ENCODE measurements at places on chromosomes 5 and 9.
A peak's percentile ranks its signal among the peaks of the same experiment; 100 is the strongest.

GRCh38 chr9:78782234-78782633 lies 485.3 kb downstream of the PSAT1 start:
- no peak for DNase-seq

GRCh38 chr5:37495668-37496347 lies 116.7 kb downstream of the WDR70 start:
- DNase-seq, result peak; percentile 74

GRCh38 chr5:4196744-4197143 lies 601.1 kb downstream of the IRX1 start:
- no peak for DNase-seq

GRCh38 chr9:105656131-105656921 lies 5.9 kb upstream of the TAL2 start:
- DNase-seq, result no peak

- DNase-seq, result no peak
These were observed 62.7 kb upstream of the UNC5A start for GRCh38 chr5:176747670-176748072.

- DNase-seq, result peak; percentile 25
These were observed 48.7 kb upstream of the ZNF366 start for GRCh38 chr5:72555871-72556270.

- DNase-seq, result no peak
These were observed 30.6 kb upstream of the SEMA4D start for GRCh38 chr9:89528540-89528939.

DNA sequence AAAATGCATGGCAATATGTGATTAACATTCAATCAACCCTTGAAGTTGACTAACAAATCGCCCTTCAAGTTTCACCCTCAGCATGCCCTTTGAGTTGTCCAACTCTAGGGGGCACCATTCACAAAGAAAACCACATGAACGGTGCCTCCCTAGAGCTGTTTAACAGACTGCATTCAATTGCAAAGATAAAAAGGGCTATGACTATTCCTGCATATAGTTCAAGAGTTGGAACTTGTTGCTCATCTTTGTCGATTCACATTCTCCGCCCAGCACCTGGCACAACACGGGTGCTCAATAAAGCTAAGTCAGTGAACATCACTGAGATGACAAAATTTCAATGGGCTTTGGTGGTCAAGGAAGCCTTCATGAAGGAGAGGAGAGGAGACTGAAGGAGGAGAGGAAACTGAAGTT lies 69.6 kb upstream of the SLC30A5 start:
- DNase-seq, result peak; percentile 39

DNA sequence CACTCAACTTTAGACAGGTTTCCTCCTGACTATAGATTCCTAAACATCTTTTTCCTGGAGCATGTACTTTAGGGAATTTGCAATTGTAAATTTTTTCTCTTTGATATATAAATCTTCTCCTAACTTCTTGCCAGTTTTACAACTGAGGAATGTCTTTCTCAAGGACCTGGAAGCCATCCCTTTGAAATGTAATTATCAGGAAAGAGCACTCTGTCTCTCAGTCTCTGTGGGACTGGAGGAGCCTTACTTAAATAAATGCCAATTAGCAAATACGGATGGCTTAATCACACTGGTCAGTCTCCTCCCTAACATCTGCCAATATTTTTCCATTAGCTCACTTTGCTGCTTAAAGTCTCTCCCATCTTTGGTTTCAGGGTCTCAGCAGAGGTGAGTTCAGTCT lies 344.3 kb upstream of the ARRDC3 start:
- no peak for DNase-seq

DNA sequence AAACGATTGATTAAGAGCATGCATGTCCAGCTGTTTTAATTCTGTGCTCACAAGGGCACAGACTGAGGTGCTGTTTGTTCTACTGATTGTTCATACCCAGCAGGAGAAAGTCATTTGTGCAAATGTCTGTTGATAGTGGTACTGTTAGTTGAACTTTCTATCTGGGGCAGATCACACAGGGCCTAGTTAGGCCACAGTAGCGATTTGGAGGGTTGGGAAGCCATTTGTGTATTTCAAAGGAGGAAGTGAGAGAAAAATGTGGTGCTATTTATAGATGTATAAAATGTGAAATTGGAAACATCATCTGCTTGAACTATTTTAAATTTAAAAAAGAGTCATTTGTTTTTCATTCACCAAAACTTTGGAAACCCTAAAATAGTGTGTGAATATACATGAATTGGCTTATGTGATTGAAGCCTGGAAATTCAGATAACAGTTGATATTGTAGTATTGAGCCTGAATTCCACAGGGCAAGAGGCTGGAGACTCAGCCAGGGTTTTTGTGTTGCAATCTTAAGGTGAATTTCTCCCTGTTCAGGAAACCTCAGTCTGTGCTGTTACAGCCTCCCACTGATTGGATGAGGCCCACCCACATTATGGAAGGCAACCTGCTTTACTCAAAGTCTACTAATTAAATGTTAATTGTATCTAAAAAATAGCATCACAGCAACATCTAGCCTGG lies 162.0 kb upstream of the CDKN2B start:
- no peak for DNase-seq

DNA sequence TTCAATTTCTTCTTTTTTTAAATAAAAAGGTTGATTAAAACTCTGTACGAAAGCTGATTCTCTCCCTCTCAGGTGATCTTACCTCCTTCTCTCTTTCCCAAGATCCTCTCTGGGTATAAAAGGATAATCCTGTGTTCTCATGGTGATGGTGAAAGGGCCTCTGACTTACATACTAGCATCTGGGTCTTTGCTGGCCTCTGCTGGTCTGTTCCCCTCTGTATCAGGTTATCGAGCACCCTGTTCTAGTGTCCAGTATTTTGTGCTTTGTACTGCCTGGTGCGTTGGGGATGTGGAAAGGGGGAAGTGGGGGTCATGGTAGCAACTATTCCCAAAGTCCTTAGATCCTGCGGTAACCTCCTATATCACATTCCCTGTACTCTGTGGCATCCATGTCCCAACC lies 328.9 kb downstream of the NR2F1-AS1 start:
- no peak for DNase-seq

DNA sequence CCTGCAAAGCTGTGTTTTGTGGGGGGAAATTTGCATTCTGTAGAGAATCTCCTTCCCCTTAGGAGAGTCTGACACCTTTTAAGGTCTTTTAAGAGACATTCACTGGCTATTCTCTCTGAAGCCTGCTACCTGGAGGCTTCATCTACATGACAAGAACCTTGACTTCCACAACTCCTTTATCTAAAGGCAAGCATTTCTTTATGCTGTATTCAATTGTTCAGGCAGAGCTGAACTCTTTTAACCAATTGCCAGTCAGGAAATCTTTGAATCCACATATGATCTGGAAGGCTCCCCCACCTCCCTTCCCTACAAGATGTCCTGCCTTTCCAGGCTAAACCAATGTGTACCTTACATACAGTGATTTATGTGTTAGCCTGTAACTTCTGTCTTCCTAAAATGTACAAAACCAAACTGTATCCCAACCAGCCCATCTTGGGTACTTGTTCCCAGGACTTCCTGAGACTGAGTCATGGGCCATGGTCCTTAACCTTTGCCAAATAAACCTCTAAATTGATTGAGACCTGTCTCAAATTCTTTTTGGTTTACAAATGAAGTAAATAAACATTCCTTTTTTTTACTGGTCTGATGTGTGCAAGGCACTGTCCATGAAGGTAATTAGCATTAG lies 9.9 kb downstream of the C9orf85 start:
- no peak for DNase-seq

- DNase-seq, result no peak
These were observed 88.6 kb downstream of the SMIM23 start for GRCh38 chr5:171874234-171874633.

DNA sequence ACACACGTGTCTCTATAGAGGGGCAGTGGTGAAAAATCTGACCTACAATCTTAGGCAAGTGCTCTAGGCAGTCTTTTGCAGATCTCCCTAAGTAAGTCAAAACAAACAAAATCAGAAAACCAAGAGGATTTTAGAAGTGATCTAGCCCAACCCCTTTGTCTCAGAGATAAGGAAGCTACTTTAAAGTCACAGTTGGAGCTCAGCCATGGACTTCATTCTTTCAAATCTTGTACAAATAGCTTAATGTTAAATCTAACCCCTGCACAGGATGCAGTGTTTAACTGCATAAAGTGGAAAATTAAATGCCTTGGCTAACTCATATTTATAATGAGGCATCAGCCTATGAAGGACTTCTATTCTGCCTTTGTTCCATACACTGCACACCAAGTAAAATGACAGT lies 135.1 kb upstream of the RFX3 start:
- DNase-seq, result no peak

DNA sequence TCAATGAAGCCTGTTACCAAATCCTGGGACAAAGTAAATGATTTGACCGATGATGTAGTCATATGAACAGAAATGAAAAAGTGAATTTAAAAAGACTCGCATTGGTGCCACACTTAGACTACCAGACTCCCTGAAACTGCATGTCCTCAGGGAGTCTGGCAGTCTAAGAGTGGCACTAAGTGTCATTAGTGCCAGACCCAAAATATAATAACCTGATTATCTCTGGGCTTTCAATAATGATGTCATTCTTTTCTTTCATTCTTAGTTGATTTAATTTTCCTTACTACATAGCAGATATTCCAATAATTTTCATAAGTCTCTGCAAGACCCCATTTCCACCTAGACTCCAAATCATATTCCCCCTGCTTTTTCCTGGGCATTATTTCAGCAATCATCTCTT lies 59.0 kb downstream of the OR2K2 start:
- DNase-seq, result no peak

- DNase-seq, result peak; percentile 30
These were observed 875 bp downstream of the ACO1 start for GRCh38 chr9:32385152-32385884.

DNA sequence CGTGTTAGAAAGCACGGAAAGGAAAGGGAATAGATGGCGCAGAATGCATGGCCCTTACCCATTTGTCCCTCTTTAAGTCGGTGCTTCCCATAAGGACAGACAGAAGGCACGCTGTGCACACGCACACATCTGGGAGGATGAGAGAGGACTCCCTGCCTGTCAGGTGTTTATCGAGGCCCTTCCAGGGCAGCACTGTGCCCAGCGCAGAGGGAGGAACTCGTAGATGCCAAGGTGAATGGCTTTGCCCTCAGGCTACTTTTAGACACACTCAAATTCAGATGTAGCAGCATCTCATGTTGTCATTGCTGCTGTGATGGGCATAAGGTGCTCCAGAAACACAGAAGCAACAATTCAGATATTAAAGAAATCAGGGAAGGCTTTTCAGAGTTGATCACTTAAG lies 70.2 kb upstream of the CTSL start:
- no peak for DNase-seq

DNA sequence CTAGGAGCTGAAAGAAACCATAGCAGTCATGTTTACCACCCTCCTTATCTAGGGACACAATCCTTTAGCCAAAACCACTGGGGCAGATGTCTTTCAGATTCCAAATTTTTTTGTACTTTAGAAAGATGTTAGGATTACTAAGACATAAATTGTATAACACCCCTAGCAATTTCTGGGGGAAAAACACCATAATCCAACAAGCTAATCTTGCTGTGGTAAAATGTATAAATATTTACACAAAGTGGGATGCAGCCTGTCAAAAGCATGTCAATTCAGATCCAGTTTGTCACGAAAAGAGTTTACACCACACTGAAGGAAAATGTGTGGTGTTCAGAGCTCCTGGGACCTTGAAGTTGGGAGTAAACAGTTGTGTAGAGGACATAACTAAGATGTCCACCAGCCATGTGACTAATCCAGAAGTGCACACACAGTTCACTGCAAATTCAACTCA lies 274.3 kb downstream of the ADAMTSL1 start:
- no peak for DNase-seq

GRCh38 chr5:133295520-133295919 lies 243.7 kb downstream of the HSPA4 start:
- no peak for DNase-seq

DNA sequence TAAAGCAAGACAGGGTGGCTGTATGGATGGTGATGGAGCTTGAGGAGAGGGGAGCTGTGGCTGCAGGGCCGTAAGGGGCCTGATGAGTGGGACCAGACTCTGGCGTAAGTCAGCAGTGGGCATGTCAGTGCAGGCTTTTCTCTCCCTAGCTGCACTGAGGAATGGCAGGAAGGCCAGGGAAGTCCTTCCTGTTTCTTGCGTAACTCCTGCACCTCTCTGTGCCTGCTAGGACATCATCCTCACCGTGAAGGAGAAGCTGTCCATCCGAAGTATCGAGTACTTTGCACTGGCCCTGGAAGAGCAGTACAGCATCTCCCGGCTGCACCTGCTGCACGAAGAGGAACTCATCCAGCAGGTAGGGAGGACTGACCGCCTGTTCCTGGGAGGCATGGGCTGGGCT lies 24.1 kb upstream of the TRMT10B start:
- DNase-seq, result no peak

DNA sequence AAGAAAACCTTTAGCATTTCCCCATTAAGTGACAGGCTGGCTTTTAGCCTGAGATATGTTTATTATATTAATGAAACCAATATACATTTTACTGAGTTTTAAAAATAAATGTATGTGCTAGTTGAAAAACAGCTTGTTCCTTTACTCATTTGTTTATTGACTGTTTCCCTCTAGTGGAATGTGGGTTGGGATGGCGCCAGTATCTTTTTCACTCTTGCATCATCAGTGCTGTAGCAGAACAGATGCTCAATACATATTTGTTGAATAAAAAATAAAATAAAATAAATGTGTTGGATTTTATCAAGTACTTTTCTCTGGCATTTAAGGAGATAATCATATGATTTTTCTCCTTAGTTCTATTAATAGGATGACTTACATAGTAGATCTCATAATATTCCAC lies 43.0 kb downstream of the FSTL4 start:
- no peak for DNase-seq

- no peak for DNase-seq
These were observed 261.5 kb downstream of the TLE1 start for GRCh38 chr9:81427870-81428269.

DNA sequence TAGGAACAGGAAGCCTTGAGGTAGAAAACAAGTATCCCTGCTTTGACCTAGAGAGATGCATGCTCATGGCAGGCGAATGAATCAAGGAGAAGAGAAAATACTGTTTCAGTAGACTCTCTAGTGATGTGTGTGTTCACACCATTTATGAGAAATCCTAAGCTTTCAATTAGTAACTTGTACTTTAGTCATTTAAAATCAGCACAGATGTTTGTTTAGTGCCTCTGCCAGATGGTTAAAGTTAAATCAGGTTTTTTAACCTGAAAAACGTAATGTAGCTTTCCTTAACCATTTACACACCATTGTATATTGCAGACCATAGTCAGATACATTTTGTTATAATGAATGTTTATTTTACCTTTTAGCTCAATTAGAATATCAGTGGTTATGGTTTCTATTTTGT lies 5.0 kb downstream of the TJP2 start:
- no peak for DNase-seq

DNA sequence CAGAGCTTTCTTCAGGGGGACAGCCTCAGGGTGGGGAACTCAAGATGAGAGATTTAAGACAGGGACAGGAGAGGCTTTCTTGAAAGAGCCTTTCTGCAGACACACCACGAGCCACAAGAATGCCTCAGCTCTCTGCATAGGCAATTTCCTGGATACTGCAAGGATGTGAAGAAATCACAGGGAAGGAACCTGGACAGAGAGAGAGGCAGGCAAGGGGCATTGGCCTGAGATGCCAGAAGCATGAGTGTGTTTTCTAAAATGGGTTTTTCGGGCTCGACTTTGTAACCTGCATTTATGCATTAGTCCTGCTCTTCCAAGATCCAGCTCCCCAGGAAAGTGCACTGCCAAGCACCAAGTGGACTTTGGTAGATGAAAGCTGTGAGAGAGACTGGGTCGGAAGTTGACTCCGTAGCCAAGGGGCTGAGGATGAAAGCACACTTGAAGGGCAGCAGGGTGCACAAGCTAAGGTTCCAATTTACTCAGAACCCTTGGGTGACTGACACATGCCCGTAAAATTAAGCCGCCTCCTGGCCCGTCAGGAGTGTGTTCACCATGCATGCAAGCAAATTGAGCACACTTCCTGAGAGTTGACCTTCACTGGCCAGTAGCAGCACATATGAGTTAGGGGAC lies 90.9 kb downstream of the CFAP90 start:
- no peak for DNase-seq

Measured in fibroblast of upper back skin (primary cell).